SW480 (cell line): ENCODE measurements at places on chromosomes 3 and 15.
A peak's percentile ranks its signal among the peaks of the same experiment; 100 is the strongest.

DNA sequence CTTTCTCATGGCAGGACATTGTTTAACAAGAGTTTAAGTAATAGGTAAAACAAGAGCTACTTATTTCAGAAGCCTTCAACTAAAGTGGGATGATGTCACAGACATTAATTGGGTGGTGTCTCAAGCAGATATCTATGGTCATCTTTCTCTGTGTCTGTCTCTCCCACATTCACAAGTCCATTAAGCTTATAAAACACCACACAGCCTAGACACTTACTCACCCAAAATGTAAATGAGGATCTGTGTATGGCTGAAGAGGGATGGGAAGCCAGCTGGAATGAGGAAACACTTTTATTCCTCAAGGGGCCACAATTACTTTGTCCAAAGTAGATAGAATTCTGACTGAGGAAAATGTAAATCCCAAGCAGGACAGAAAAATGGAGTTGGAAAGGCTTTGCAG, 183.8 kb downstream of the THRB start:
- DNase-seq = no peak

- DNase-seq = peak; percentile 68
Measured at GRCh38 chr3:354432-354831, 157.9 kb downstream of the CHL1 start.

DNA sequence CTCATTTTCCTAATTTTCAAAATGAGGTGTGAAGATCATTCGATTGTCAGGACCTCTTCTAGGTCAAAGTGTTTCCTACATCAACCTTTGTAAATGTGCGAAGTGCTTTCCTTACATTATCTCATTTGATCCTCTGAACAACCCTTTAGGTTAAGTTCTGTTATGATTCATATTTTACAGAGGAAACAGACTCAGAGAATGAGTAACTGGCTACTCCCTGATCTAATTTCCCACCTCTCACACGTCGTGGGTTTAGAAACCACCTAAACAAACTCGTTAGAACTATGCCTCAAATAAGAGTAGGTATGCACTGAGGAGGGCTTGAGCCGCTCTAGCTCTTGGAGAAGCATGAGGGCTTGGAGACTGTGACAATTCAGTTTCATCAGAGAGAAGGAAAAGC, 148.6 kb downstream of the CD47 start:
- no peak for DNase-seq

- DNase-seq = no peak
Measured at GRCh38 chr3:181497358-181497757, 214.4 kb upstream of the SOX2 start.

DNA sequence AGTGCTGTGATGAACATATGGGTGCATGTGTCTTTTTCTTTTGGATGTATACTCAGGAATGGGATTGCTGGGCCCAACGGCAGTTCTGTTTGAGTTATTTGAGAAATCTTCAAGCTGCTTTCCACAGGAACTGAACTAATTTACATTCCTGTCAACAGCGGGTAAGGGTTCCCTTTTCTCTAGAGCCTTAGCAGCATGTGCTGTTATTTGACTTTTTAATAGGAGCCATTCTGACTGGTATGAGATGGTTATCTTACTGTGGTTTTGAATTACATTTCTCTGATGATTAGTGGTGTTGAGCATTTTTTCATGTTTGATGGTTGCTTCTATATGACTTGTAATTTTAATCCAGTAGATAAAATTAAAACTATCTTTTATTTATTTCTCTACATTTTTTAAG, 1168.6 kb upstream of the ALCAM start:
- DNase-seq = no peak

GRCh38 chr3:16467393-16467792, 46.1 kb downstream of the RFTN1 start:
- DNase-seq = no peak

GRCh38 chr15:80953001-80953952, 36.3 kb downstream of the MESD start:
- DNase-seq = no peak

DNA sequence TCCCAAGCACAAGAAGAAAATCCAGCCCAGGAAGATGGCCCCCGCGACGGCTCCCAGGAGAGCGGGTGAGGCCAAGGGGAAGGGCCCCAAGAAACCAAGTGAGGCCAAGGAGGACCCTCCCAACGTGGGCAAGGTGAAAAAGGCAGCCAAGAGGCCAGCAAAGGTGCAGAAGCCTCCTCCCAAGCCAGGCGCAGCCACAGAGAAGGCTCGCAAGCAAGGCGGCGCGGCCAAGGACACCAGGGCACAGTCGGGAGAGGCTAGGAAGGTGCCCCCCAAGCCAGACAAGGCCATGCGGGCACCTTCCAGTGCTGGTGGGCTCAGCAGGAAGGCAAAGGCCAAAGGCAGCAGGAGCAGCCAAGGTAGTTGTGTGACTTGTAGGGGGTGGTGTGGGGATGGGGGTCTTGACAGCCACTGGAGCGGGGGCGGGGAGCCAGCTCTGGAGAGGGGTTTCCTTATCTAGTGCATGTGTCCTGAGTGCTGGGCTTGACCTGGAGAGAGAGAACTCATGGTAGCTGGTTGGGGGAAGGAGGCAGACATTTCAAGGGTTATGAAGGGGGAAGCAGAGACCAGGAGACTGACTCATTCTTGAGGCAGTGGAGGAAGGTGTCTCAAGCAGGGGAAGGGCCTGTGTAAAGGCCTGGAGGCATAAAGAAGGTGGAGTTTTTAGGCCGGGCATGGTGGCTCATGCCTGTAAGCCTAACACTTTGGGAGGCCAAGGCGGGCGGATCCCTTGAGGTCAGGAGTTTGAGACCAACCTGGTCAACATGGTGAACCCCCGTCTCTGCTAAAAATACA, 6.2 kb downstream of the H1-8 start:
- no peak for DNase-seq

DNA sequence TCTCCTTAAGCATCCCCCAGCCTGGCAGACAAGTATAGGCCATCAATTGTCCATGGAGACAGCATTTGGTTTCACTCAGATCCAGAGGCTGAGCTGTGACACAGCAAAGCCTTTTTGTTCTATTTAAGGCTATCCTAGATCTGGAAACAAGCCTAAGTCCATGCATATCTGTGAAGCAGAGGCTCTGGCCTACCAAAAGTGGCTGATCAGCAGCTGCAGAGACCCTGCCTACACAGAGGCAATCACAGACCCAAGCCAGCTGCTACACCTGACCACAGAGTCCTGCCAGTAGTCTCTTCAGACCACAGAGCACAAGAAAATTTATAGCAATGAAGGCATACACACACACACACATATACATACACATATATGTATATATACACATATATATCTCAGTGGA, 501.7 kb upstream of the ARPP21 start:
- no peak for DNase-seq

- DNase-seq = no peak
Measured at GRCh38 chr3:18825665-18826064, 322.6 kb upstream of the KCNH8 start.

- DNase-seq = peak; percentile 12
Measured at GRCh38 chr3:178325330-178325729, 210.9 kb upstream of the KCNMB2 start.

DNA sequence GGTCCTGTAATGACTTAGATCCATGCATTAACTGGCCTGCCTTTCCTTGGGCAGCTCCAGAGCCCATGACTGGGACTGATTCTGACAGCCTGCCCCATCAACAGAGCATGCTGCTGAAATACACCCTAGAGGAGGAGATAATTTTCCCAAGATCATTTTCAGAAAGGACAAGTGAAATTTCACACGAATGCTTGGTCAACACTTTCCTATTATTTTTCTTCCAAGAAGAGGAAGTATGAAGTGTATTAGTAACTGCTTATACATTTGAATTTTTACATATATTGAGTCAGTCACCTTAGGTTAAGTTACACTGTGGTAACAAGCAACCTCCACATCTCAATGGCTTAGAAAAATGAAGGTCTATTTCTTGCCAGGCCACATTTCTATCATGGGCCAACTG, 9.7 kb upstream of the NMNAT3 start:
- no peak for DNase-seq

DNA sequence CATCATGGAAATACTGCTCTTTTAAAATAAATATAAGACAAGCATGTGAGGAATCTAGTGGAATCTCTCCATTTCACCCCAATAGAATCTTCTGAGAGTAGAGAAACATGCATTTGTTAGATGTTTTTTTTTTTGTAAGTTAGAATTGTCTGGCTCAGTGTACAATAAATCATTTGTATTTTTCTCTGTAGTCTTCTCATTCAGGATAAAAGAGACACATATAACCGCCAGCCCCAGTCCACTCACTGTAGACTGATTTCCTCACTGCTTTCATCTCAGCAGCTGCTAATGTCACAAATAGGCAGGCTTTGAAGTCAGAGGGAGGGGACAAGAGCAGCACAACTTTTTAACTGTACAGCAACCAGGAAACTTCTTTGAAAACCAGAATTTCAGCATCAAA, 140.2 kb upstream of the RBMS3 start:
- peak; percentile 47 for DNase-seq

- DNase-seq = peak; percentile 90
Measured at GRCh38 chr3:14371573-14372474, 30.6 kb upstream of the SLC6A6 start.

- peak; percentile 76 for DNase-seq
Measured at GRCh38 chr15:70741677-70742293, 21.6 kb downstream of the UACA start.

DNA sequence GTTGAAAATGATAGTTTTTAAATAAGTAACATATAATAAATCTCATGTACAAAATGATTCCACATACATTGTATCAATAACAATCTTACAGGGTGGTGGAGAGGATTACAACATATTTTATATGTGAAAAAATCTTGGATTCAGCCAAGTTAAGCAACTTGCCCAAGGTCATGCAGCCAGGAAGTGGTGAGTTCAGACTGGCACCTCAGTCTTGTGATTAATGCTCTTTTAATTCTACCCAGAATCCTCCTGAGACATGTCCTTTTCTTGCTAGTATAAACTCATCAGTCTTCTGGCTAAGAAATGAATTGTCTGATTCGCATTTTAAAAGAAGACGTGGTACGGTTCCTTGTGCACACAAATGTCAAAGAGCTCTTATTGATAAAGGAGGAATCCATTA, 4.5 kb upstream of the MYRIP start:
- no peak for DNase-seq

- DNase-seq = no peak
Measured at GRCh38 chr3:131053043-131053859, 26.6 kb downstream of the NEK11 start.

DNA sequence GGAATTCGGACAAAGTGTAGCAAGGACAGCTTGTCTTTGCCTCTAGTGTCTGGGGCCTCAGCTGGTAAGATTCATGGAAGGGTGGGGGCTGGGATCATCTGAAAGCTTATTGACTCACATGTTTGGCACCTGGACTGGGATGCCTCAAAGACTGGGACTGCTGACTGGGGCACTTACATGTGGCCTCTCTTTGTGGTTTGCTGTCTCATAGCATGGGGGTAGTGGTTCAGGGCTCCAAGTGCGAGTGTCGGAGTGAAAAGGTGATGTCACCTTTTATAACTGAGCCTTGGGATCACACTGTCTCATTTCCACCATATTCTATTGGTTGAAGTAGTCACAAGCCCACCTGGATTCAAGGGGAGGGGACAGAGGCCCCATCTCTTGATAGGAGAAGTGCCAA, 6.8 kb downstream of the MFSD1 start:
- DNase-seq = peak; percentile 57

DNA sequence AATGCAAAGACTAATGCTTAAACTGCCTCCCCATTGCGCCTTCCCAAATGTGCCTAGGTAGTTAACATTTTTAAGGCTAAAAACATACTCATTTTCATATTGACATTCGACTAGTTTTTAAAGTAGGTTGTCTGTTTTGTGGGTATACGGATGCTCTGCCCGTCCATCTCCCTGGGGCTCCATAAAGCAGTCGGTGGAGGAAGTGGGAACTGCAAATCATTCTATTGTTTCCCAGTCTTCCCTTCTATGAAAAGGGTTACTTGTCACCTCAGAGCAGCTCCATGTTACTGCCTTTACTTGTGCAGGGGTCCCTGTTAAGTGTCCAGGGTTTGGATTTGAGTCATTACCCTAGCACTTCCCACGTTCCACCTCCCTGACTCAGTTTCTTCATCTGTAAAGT, 10.9 kb downstream of the CHCHD6 start:
- no peak for DNase-seq

DNA sequence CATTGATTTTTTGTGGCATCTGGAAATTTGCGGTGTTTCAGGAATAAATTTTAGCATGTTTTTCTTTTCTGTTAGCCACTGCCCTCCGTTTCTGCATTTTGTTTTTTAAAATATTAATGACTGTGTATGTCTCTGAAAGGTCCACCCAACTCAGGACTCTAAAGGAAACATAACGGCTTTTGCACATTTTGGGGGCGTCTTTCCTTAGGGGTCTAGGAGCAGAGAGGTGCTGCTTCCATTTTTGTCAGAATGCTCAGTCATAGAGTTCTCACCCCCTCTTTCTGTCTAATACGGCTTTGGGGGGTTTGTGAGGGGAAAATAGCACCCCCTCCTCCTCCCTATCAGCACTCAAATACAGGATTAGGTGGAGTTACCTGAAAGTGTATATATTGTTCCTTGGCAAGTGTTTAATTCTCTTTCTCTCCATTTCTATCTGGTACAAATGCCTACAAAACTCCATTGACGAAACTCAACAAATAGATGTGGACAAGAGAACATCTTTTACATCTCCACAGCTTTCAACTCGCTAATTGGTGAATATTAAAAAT, 219.4 kb downstream of the MEIS2 start:
- no peak for DNase-seq

GRCh38 chr15:80536231-80536630, 132.0 kb downstream of the ARNT2 start:
- DNase-seq = no peak

DNA sequence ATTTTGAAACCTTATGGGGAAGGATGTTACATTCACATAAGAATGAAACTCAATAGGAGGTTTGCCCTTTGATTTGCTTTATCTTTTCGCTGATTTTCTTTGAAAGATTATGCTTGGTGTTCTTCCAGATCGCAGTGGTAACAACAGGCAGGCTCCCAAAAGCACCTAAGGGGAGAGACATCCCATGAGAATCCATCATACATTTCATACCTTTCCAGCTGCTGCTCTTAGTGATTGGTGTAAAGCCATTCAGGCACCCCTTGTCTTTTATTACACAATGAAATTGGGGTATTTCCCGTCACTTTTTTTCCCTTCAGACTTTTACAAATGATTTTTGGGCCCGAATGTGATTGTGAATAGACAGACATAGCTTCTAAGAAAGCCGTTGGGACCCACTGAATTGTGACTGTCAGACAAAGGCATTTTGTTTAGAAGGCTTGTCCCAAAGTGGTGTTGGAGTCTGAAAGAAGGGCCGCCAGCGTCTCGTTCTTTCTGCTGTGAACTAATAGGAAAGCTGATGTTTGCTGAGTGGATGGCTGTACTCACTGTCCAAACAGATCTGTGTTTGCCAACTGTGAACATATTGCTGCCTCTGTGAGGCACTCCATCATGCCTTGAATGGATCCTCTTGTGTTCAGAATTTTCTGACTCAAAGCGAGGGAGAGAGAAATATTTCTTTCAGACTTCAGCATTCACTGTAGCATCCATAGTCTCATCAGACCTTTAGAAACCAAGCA, 164.3 kb downstream of the FNDC3B start:
- DNase-seq = no peak

DNA sequence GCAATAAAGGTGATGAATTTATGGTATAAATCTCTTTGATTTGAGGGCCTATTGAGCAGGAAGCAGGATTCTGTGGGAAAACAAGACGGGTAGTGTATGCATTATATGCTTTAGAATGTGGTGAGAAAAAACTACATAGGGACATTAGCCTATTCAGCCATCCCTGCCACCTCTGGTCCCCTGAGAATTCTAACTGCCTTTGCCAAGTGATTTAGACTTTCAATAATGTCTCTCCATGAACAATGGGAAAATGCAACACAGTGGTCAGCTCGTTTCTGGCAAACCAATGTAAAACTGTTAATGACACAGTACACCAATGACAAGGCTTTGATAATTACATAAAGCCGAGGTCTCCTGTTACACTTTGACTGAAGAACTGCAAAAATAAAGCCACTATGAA, 314.7 kb upstream of the CNTN4 start:
- no peak for DNase-seq
